ENCODE measurements at places on chromosomes 16 and 17.

DNA sequence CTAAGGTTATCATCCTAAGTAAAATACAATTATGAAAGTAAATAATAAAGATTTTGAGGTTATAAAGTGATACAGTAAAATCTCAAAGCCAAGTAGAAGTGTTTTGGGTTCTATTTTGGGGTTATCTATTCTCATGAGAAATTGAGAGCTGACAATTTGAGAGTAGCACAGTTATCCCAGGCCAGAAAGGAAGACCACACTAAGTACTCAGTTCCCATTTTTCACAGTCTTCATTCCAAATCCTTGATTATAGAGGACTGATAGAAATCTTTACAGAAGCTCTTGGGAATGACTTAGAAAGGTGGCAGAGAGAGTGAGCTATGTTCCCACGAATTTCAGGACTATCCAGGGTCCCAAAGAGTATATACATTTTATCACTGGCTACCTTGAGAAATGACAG is 4.6 kb downstream of the GFOD2 start:
- no peak for DNase-seq

DNA sequence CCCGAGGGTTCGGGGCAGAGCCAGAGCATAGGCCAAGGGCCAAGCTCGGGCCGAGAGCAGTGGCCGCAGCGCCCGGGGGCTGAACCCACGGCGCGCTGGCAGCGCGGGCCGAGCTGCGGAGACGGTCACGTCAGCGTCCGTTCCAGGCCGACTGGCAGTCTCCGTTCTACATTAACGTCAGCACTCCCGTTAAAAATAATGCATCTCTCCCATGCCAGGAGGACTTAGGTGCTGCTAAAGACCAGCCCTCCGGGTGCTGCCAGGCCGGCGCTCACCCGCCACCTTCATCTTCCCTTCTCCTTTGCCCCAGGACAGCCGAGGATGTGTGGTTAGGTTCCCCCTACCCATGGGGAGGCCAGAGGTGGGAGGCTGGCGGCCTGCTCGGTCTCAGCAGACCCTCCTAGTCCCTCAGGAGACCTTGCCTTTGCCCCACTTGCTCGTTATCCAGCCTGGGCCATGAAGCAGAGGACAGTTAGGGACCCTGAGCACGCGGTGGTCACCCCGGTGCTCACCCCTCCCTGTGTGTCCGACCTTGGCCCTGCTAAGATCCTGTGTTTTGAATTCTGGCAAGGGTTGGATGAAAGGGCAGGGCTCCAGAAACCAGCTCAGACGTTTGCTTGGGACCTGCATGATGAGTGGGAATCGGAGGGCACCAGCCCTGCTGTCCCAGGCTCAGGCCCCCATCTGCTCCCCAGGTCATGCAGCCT is 572 bp downstream of the MPG start:
- peak; percentile 30 for DNase-seq

DNA sequence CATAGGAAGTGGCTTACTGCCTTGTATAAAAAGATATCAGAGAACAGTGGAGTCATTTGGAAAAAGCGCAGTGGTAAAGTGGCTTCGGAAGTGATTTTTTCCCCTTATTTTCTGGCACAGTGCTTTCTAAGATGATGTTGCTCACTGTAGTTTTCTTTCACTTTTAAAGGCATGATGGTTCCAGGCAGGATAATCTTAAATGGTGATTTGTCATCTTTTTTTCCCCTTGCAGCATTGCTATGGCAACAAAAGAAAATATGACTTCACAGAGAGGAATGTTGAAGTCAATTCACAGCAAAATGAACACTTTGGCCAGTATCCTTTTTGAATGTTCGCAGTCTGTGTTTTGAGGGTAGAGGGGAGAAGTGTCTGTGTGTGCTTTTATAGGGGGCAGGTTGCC is 42.5 kb downstream of the GOSR1 start:
- DNase-seq: peak; percentile 8

- DNase-seq: no peak
These were observed 24.2 kb downstream of the GPRC5B start for GRCh38 chr16:19860166-19861041.

- DNase-seq: no peak
These were observed 30.9 kb upstream of the PLLP start for GRCh38 chr16:57315416-57315815.

All from activated CD4-positive, alpha-beta T cell treated with anti-CD3 and anti-CD28 coated beads, Interleukin-10, Interleukin-2, amounts not matched to agents 100 ng/mL and 50 ng/mL, durations not matched to agents 16 hours and 8 hours (primary cell).